ENCODE measurements at places on chromosomes 2 and 18.

DNA sequence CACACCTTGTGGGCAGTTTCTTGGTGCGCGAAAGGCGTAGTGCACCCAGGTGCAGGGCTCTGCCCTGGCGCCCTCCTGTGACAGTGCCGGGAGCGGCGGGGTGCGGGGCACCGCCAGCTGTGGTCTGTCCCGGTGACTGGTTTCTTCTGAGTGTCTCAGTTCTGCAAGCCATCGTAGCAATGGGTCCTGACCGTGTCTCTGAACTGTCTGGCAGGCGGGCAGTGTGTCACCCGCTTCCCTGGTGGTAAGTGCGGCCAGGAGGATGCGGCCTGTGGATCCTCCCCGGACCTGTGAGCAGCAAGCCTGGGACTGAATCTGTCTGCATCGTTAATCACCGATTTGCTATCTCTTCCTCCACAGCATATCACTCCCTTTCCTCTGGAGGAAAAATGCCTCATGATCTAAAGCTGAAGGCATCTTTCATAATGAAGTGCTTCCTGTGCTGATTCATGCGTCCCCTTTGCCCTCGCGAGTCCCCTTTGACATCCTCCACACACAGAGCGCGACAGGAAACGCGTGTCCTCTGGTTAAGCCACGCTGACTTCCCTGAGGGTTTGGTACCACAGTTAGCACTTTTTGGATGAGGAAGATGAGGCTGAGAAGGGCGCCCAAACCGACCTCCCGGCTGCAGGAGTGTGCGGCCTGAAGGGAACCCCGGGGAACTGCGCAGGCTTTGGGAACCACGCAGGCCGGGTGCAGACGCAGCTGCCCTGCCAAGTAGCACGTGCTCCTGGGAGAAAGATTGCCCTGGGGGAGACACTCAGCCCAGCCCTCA is 416.0 kb upstream of the HS6ST1 start:
- DNase-seq: no peak

GRCh38 chr2:156728328-156728727 is 292.1 kb downstream of the GPD2 start:
- DNase-seq: no peak

DNA sequence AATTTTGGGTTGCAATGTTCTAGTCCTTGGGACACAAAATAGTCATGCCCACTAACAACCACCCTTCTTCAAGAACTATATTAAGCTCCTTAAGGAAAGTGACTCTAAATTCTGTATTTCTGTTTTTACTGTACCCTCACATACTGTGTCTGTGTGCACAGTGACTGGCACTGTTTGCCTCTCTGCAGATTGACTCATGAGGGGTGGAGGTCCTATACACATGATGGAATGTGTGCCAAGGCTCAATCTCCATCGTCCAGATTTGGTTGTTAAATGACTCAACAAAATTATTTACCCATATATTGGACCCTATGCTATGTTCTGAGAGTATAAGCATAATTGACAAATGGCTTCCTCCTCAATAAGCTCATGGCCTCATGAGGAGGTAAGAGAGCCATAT is 126.6 kb upstream of the CWC22 start:
- DNase-seq: no peak

- DNase-seq: no peak
These were observed 540.1 kb downstream of the NRXN1 start for GRCh38 chr2:50491541-50492476.

DNA sequence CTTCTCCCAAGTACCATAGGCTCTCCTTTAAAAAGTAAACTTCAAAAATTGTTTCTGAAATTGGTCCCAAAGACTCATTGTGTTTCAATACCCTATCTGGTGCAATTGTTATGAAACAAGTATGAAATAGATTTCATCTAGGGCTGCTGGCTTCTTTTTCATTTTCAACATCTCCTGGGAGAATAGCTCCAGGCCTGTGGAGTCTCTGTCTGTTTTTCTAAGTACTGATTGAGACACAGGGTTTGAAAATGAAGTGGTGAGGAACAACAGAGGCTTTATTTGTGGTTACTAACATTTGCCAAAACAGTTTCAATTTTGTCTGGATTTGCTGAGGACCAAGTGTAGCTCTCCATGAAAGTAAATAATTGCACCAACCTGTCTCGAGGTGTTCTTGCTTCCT is 315.9 kb upstream of the LRATD1 start:
- DNase-seq: no peak

- no peak for DNase-seq
These were observed 203.9 kb downstream of the C1D start for GRCh38 chr2:67858886-67859285.

- no peak for DNase-seq
These were observed 595.1 kb downstream of the MBD2 start for GRCh38 chr18:53629337-53629736.

DNA sequence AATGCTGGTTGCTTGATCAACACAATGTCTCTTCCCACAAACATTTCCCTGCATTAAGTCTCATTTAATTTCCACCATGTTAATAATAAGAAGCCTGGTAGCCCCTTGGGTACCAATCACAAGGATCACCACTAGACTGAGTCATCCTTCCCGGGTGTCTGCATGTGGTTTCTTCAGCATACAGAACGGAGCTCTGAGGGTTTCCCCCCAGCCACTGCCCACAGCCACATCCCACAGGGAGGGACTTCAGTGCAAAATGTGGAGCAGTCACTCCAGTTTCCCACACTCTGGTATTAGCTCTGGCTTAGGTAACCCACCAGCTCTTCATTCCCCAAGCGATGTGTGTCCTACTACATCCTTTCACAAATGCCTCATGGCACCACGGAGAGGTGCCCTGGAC is 42.7 kb upstream of the POLE4 start:
- DNase-seq: no peak

DNA sequence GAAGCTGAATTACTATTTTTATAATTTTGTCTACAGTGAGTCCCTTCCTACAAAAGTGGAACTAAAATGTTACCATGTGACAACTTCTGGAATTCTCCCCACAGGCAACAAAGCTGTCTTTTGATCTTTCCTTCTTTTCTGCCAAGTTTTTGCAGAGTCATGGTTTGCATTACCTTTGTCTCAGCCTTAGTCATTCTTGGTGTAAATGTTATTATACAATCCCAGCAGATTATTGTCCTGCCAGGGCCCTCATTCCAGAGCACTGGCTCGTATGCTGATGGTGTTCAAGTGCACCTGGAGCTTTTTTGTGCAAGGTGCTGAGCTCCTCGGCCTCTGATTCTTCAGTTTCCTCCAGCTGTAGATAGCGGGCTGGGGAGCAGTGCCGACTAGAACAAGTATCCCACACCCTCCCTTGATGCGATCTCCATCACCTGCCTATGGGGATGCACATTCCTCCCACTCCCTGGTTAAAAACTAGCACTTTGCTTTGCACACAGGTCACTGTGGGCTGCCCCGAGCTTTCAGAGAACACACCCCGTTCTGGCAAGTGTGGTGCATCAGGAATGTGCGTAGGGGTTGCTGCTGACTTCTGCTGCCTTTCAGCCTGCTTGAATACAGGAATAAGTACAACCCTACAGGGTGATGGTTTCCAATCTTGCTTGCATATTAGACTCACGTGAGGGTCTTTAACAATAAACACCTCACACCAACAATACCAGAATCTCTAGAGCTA is 263.6 kb downstream of the RNF144A start:
- peak; percentile 17 for DNase-seq

- DNase-seq: no peak
These were observed 56.0 kb downstream of the ADI1 start for GRCh38 chr2:3463186-3463835.

DNA sequence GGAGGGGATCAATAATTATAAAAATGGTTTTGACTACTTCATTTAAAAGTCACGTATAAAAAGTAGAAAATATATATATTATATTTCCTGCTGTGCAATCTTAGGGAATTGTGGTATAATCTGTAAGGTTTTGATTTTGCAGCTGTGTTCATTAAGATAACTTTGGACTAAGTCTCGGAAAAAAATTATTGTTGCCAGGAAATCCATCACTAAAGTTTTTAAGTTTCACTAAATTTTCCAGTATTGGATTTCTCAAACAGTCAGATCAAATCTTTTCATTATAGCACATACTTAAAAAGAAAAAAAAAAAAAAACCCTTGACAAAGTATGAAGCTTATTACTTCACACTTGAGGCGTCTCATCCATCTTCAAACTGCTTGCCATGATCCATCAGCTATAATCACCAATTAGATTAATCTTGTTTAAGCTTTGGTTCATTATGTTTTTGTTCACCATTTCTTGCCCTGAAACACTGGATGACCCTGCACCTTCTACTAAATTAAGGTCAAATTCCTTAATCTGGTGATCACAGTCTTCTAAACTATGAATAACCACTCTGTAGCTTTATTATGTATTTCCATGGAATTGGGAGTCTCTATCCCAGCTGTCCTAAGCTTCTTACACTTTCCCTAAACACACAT is 326.6 kb upstream of the COL3A1 start:
- no peak for DNase-seq
